ENCODE measurements at places on chromosomes 7 and 10.

GRCh38 chr7:102097601-102098161 lies 189.0 kb upstream of the SH2B2 start:
- DNase-seq: no peak

DNA sequence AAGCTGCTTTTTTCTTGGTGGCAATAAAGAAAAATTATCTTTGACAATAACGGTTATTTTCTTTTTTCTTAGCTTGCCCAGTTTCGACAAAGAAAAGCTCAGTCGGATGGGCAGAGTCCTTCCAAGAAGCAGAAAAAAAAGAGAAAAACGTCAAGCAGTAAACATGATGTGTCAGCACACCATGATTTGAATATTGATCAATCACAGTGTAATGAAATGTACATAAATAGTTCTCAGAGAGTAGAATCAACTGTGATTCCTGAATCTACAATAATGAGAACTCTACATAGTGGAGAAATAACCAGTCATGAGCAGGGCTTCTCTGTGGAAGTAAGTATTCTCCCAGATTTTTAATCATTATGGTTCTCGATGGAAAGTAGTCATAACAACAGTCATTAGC lies 33.0 kb downstream of the AKAP9 start:
- no peak for DNase-seq

DNA sequence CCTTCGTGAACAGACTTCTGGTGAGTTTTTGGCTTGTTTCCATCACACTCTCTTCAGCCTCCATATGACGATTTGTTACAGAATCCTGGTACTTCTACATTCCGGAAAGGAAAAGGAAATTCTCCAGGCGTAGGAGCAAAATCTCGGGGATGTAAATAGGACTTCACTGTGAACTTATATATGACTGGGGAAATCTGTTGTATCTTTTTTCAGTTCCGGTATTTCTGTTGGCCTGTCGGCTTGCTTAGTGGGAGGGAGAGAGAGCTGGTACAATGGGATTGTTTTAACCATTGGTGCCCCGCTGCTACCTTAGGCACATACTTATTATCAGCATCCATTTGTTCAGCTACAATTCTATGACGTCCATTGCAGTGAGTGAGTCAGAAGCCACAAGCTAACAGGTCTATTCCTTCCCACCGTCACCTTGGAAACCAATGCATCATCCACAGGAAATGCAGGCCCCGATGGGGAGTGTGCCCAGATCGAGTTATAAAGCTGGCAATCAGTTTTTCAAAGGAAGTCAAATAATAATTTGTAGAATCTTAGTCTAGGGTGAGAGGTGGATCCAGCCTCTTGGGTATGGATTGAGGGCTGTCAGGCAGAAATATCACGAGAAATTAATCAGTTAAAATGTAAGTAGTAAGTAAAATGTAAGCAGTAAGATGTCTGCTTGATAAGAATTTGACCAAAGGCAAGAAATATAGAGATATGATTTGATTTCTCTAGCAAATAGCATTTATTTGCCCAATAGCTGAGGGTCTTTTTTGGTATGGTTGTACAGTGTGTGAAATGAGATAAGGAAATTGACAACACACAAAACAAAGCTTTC lies 92.0 kb upstream of the MKLN1 start:
- DNase-seq: no peak

DNA sequence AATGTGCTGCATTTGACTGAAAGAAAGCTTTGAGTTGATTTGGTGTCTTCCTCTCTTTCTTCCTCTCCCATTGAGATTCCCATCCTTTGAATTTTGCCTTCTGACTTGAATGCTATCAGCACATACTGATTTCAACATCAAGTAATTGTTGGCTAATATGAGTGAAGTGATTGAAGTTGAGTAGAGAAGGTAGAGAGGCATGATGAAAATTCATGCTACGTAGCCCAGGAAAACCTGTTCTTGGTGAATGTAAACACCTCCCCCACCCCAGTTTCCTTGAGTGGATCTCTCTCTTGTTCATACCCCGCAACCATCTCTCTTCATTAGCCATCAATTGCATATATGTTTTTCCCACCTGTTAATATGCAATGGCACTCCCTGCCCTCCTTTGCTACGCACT lies 193.3 kb downstream of the FRMD4A start:
- DNase-seq: no peak

All from NCI-H2171 treated with DMSO at 0.1 percent for 48 hours (cell line).